Stimulated activated CD8-positive, alpha-beta memory T cell treated with anti-CD3 and anti-CD28 coated beads, Interleukin-4, amount 100 ng/mL, for 24 hours (primary cell): ENCODE measurements at places on chromosomes 2 and 18.

DNA sequence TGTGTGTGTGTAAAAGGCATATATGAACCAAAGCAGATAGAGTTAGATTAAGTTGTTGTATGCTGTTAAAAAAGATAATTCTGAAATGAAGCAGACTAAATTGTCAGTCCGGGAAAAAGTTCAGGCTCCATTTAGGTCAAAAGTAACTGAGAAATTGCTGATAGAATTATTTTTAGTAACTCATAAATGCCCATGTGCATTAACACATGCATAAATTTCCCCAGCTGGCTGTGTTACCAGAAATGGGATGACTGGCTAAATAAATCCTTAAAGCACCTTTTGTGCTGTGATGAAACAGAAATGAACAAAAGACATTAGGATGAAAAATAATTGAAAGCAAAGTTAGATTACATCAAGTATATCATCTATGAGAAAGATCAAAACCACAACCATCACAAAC, 111.3 kb downstream of the NYAP2 start:
- no peak for DNase-seq

DNA sequence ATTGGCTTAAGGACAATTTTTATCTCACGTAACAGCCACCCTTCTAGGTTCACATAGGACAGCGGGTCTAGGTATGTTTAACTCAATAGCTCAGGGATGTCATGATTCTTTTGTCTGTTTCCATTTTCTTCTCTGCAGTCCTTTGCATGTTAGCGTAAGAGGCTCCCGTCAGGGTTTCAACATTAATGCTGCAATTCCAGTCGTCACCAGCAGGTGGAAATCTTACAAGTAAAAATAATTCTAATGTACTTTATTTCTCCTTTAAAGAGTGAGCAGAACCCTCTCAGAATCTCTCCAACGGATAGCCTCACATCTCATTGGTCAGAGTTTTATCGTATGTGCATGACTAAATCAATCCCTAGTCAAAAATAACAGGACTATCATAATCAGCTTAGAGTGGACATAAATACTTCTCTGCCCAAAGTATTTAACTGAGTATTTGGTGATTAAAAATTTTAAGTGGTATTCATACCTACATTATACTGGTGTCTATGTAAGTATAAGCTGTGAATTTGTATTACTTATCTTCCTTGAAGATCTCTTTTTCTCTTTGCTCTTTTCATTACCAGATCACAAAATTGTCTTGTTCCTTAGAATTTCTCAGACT, 487.2 kb upstream of the GCFC2 start:
- no peak for DNase-seq

- no peak for DNase-seq
Observed at GRCh38 chr2:106596844-106597243, 109.7 kb downstream of the CD8B2 start.

DNA sequence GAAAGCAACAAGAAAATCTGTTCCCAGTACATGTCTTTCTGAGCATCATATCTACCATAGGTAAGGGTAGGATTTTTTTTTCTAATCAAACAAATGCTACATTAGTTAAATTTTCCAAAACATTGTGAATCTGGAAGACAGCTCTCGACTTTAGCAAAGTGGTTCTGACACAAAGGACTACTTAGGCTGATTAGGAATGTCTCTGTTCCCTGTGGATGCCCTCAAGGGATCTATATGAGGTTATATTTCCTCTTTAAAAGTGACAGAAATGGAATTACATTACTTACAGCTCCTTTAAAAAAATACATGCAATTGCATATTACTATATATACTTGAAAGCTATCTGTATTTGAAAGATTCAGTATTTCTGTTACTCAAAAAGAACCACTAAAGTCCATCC, 15.4 kb downstream of the NYAP2 start:
- no peak for DNase-seq

- DNase-seq = no peak
Observed at GRCh38 chr18:12973562-12974213, 17.5 kb upstream of the CEP192 start.
